Natural killer cell (primary cell): ENCODE measurements at places on chromosomes 7 and 10.
A peak's percentile ranks its signal among the peaks of the same experiment; 100 is the strongest.

DNA sequence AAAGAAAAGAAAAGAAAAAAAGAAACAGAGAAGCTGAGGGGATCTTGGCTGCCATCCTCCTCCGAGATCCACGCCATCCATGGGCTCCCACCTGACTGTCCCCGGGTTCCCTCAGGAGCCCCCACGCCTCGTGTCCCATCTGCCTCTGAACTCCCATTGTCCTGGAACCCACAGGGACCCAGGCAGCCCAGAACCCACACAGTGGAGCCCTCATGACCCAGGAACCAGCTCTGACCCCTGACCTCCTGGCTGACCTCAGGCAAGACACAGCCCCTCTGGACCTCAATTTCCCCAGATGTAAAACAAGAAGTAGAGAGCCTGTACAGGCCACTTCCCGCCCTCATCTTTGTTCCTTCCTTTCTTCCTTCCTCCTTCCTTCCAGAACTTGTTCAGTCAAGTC, 40.4 kb downstream of the RASGEF1A start:
- no peak for DNase-seq

DNA sequence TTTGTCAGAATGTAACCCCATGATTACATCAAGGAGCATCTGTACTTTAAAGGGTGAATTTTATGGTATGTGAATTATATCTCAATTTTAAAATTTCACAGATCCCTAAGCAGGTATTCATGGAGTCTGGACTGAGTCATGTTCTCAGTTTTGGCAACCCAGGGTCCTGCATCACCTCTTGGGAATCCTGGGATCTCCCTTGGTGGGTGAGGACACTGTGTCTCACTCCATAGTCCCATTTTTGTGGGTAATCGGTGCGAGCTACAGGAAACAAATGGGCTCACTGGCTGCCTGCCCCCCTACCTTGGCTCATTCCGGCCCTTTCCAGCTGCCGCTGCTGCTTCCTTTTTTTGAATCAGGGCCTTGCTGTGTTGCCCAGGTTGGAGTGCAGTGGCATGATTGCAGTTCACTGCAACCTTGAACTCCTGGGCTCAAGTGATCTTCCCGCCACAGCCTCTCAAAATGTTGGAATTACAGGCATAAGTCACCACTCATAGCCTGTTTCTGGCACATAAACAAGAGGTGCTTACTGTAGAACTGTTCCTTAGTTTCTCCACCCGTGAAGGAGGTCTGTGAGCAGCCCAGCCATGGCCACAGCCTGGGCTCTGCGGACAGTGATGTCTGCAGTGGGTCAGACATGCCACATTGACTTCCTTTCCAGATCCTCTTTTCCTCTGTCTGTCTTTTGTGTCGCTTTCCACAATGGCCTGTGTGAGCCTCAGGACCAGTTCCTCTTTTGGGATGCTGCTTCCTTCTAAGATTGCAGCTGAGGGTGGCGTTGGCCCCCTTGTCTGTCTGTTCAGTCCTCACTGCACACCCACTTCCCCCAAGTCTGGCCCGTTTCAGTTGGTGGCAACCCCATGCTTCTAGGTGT, 14.5 kb downstream of the PALD1 start:
- no peak for DNase-seq

- DNase-seq, result no peak
Observed at GRCh38 chr7:15481132-15481531, 80.7 kb downstream of the AGMO start.

DNA sequence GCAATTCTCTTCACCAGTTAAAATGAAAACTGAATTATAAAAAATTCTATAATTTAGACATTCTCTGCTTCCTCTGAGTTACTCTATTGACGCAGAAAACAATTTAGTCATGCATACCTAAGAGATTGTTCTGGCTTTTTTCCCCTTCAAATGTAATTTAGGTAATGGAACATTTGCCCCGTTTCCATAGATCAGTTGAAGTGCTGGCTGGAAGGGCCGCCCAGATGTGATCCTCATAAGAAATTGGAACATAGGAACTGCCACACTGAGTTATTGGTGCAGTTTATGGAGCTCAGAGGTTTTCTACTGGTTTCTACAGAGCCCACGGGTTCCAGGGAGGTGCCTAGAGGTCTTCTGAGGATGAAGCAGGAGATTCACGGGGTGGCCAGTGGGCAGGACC, 581.7 kb downstream of the SDK1 start:
- DNase-seq, result no peak

DNA sequence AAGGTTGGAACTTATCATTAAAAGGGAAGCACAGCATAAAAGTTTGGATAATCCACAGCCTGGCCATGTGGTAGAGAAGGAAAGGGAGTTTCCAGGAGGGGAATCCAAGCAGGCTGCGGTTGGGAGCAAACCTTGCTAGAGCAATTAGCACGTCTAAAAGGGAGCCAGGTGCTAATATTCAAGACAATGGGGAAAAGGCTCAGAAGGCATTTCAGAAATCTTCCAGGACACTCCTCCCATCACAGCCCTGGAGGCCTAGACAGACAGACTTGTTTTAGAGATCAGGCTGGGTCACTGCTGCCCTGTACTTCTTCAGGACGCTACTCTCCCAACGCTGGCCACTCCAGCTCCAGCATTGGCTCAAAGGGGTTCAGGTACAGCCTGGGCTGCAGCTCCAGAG, 96.2 kb upstream of the KAT6B start:
- no peak for DNase-seq

DNA sequence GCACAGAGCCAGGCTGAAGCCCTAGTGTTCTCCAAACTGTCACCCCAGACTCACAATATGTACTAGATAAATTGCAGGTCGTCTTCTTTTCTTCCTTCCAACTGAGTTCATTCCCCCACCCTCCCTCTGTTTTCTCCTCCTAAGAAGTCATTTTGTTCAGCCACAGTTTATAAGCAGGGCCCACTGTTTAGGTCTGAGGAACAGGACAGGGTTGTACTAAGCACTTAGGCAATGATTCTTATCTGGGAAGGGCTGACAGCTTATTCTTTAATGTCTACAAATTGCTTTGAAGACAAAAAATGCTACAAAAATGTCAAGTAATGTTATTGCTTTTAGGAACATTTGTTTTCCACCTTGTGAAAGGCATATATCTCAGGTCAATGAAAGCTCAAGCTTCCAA, 59.1 kb downstream of the CDC123 start:
- DNase-seq, result no peak

GRCh38 chr10:95651346-95652060, 5.0 kb downstream of the ALDH18A1 start:
- DNase-seq, result no peak

DNA sequence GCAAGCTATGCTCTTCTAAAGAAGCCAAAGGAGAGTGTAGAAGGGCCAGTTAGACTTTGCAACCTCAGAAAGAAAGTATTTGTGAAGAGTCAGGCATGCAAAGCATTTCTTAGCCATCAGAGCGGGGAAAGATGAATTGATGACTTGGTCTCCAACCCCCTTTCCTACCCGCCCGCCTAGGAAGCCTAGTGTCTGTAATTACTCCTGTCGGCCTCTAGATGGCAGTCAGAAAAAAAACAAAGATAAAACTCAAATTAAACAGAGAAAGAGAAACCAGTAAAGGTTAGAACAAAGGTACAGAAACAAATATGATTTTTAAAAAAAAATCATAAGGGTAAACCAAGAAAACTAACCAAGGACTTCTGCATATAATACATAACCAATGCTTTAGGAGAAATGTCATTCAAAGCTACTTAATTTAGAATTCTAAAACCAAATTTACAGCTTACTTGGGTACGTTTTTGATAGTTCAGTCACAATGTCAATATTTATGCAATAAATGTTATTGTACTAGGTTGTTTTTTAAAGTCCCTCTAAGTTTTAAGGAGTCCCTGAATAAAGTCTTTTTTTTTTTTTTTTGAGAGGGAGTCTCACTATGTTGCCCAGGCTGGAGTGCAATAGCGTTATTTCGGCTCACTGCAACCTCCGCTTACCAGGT, 97.6 kb downstream of the LYZL1 start:
- DNase-seq, result peak; percentile 60

DNA sequence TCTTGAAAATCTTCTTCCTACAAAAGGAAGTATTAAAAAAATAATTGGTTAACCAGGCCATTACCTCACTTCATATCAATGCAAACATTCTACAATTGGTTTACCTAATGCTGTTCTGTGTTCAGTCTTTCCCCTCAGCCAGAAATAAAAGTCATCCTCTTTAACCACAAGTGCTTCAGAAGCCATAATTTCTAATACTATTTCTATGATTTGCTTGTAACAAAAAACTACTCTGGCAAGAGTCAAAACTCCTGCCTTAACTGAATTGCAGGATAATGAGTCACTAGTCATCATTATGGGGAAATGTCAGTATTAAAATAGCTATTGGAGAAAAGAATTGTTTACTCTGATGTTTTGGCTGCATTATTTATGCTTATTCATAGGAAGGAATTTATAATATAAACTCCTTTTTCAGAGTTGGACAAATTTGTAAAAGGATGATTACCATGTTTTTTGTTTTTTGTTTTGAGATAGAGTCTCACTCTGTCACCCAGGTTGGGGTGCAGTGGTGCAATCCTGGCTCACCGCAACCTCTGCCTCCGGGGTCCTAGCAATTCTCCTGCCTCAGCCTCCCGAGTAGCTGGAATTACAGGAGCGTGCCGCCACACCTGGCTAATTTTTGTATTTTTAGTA, 55.5 kb upstream of the ODAD2 start:
- DNase-seq, result no peak

- DNase-seq, result no peak
Observed at GRCh38 chr7:6151994-6152735, 120.3 kb downstream of the CYTH3 start.

- no peak for DNase-seq
Observed at GRCh38 chr10:86857128-86857721, 100.2 kb downstream of the MMRN2 start.

- DNase-seq, result peak; percentile 7
Observed at GRCh38 chr10:46555366-46555712, 1.1 kb downstream of the GPRIN2 start.

DNA sequence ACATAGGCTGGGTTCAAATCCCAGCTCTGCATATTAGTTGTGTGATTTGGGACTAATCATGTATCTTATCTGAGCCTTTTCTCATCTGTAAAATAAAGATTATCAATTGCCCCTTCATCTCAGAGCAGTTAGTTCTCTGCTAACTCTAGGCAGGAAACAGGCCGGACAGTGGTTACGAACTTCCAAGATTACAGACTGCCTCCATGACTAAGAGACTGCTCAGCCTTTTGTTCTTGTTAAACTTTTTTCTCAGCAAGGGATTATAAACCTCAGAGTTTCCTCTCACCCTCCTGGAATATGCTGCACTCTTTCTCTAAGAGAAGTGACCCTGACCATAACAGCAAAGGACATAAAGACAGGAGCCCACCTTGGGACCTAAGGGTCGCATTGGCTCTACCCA, 52.5 kb upstream of the NFKB2 start:
- DNase-seq, result no peak
